ENCODE measurements at places on chromosomes 2 and 18. TPM values are rescaled to one million over a fixed set of nuclear protein-coding genes. Genes with fewer than 3 reads are reported as not detected.
A peak's percentile ranks its signal among the peaks of the same experiment; 100 is the strongest.

ZNF512 gene
- total RNA-seq: 25.4 TPM

FRZB gene
- 0.69 TPM for total RNA-seq

MTERF4 gene
- 16.4 TPM for total RNA-seq

EGR4 gene
- not detected for total RNA-seq

TMEM247 gene
- total RNA-seq: not detected

EFR3B gene
- total RNA-seq: 4.3 TPM

SLC11A1 gene
- total RNA-seq: 7.9 TPM

DNA sequence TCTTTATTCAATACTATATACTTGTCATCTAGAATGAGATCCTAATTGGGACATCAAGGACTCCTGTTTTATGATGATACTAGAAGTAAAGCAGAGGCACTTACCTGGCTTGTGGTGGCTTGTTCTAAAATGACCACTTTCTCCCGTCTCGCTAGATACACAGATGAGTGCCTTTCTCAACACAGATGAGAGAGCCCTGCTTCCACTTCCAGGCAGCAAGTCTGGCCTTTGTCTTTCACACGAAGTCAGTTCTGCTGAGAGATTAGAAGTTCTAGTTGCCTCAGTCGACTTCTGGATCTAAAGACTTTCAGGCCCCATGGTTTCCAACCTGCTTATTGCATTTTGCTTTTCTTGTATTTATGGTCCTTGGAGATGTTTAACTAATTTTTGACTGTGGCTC is 70.3 kb downstream of the PPP1R1C start:
- DNase-seq: no peak

- DNase-seq: no peak
Measured at GRCh38 chr18:45865466-45865865, 40.0 kb downstream of the SIGLEC15 start.

DNA sequence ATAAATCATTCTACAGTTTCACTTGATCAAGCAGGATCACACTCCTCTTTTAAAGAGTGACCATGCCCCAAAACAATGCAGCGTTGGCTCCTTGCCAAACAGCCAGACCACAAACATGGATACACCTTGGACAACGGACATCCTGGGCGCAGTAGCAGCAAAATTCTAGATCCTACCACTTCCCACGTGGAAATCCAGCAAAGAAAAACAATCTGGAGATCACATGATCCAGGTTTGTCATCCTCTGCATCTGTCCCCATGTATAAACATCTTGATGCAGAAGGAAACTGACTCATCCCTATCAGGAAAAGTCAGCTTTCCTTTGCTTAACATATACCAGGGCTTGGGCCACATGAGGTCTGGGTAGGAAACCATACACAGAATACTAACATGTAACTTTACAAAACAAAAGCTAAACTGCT is 53.1 kb downstream of the ZNF521 start:
- DNase-seq: peak; percentile 44

DNA sequence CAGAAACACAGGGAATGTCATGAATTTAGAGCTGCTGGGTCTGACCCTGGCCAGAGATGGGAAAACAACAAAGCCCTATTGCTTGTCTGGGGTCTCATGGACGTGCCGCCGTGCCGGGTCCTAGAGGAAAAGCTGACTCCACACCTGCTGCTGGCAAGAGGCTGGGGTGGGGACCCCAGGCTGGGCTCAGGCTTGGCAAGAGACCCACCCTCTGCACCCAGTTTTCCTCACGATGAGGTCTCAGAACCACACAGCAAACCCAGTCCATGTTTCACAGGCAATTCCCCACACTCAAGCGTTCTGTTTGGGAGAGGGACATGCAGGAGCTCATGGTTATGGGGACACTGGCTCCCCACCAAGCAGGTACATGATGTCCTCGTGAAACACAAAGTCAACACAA is 367.3 kb upstream of the SALL3 start:
- no peak for DNase-seq

DNA sequence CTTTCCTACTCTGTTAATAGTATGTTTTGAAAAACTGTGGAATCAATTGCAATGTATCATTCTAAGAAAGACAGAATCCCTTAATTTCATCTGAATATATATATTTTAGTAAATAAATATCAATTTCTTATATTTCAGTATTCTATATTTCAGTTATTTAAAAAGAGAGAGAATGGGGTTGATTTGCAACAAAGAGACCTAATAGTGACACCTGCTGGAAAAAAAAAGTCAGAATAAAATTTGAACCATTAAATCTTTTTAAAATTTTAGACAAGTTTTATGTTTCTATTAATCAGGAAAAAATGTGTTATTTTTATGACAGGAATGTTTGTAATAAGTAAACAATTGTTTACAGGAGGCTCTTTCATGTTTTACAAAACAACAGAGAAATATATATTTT is 20.7 kb upstream of the CCNT2 start:
- no peak for DNase-seq

GRCh38 chr2:230872151-230872967 is 7.6 kb downstream of the ITM2C start:
- peak; percentile 42 for DNase-seq

GRCh38 chr2:226658555-226658954 is 141.1 kb downstream of the IRS1 start:
- no peak for DNase-seq

DNA sequence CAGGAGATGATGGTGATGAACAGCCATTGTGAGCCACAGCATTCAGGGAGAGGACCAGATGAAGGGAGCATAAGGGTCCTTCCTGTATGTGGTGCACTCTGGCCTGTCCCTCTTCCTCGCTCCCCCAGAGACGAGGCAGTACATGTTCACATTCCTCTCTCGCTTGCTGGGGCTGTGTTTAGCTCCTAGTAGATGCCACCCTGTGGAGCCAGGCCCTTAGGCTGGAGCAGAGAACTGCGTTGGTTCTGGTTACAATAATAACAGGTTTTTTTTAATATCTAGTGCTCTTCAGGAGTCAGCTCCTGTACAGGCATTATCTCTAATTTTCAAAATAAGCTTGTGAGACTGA is 171.1 kb upstream of the MYT1L start:
- no peak for DNase-seq

GRCh38 chr2:167017021-167017420 is 128.7 kb downstream of the XIRP2 start:
- no peak for DNase-seq

GRCh38 chr2:61978522-61978921 is 73.0 kb downstream of the COMMD1 start:
- peak; percentile 72 for DNase-seq

GRCh38 chr18:48602759-48603390 is 64.0 kb downstream of the CTIF start:
- no peak for DNase-seq

DNA sequence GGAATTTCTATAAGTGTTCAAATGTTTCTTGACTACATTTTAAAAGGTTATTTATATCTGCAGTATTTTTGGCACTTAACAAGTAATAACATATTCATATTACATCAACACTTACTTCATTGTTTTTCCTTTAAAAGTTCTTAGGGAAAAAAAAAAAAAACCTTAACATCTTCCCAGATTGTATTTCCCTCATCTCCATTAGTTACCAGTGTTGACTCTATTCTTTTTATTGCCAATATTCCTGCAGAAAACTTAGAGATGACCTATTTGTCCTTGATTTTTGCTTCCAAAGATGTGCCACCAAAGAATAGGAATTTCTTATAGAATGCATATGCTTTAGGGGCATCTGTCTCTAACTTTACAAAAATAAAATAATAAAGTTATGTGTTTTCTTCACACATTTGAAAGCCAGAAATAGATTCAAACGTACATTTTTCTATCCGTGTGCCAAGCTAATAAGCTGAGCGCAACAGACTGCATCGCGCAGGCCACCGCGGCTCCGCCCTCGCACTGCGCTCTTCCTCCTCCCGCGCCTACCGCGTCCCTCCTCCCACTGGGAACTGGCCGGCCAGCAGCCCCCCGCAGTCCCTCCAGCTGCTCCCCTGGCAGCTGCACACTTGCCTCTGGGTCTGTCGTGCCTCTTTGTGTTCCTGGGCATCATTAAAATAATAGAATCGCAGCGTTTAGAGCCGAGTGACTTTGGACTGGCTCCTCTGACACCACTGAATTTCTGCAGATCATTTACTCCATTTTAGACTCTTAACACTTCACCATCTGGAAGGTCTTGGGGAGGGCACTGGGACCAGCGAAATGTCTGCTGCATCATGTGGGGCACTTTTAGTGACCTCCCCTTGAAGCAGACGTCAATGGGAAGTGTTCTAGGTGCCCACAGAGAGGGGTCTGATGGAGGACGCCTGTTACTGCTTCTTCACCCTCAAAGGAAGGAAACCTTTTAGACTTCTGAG is 21.2 kb upstream of the NAB1 start:
- DNase-seq: peak; percentile 75

DNA sequence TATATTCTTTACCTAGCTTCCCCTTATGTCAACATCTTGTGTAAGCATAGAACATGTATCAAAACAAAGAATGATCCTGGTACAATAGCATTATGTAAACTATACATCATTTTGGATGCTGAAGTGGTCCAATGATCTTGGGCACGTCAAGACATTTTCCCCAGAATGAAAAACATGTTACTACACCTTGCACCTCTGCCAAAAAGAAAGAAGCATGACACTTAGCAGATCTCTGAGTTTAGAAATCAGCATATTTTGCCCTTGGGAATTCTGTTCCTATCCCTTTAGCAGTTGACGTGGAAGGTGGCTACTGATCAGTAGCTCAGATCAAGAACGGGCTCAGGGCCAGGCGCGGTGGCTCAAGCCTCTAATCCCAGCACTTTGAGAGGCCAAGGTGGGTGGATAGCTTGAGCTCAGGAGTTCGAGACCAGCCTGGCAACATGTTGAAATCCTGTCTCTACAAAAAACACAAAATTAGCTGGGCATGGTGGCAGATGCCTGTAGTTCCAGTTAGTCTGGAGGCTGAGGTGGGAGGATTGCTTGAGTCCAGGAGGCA is 1.7 kb upstream of the LCLAT1 start:
- DNase-seq: no peak

GRCh38 chr18:60017371-60017770 is 117.6 kb downstream of the PMAIP1 start:
- no peak for DNase-seq

All from heart left ventricle (tissue), 16 donors.